ENCODE measurements at places on chromosomes 1 and 21. TPM values are rescaled to one million over a fixed set of nuclear protein-coding genes. Genes with fewer than 3 reads are reported as not detected.

- DNase-seq, result no peak
These were observed 109.9 kb downstream of the CASZ1 start for GRCh38 chr1:10686404-10687040.

GRCh38 chr1:6935361-6935883, 150.2 kb downstream of the CAMTA1 start:
- DNase-seq, result peak; percentile 74

DNA sequence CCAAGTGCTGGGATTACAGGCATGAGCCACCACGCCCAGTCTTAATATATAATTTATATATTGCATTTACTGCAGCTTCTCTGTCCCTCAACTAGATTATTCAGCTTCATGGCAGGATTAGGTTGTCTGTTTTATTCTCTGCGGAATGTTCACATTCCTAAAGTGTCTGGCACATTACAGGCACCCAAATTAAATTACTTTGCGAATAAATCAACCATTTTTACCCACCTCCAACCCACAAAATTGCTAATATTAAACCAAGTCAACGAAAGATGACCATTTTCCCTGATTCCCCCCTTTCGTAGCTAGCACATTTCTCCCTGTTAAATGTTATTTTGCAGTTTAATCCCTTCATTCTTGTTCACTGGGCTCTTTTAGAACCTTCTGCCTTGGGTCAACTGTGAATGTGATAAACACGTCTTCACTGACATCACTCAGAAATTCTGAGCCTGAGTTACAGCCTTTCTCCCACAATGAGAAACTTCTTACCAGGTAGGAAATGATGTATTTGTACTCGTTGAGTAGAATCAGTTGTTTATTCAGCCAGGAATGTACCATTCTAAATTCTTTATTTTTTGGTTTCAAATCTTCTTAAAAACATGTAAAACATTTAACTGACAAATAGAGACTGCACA, 35.9 kb downstream of the THAP3 start:
- DNase-seq, result no peak

- DNase-seq, result no peak
These were observed 12.1 kb downstream of the THRAP3 start for GRCh38 chr1:36236302-36236701.

DNA sequence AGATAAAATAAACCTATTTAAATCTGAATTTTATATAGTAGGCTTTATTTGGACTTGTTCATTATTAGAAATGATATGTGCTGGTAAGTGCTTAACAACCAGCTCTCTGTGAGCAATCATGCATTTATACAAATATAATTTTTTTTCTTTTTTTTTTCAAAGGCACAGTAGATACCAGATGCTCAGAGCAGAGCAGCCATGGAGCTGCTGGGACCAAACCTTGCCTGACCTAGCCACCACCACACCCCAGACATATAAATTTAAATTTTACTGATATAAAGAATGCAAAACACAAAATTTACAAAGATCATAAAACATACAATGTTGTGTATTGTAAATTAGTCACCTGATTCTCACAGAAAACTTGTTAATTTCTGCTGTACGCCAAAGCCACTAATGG, 290.6 kb downstream of the SDCCAG8 start:
- no peak for DNase-seq

- no peak for DNase-seq
These were observed 2.0 kb downstream of the VAV3 start for GRCh38 chr1:107963008-107963407.

GRCh38 chr1:53077599-53077965, 15.6 kb downstream of the PODN start:
- DNase-seq, result no peak

DNA sequence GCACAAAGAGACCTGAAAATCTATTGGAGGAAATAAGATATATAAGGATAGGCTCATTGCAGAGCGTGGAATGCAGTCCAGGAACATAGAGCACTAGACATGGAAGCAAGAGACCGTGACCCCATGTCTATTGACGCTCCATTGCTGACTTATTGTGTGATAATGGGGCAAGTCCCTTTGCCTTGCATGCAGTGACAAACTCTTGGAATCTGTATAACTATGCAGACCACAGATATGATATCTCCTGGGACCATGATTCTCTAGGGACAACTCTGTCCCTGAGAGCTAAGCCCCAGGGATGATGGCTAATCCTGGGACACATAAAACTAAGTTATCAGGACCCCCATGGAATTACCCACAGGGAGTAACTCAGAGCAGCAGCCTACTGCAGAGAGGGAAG, 73.1 kb upstream of the PRDX6 start:
- DNase-seq, result no peak

- DNase-seq, result no peak
These were observed 5.7 kb upstream of the TMEM240 start for GRCh38 chr1:1545946-1546737.

- DNase-seq, result no peak
These were observed 105.1 kb downstream of the LRIG2 start for GRCh38 chr1:113178106-113178505.

GRCh38 chr1:66331658-66332547, 202.1 kb upstream of the SGIP1 start:
- DNase-seq, result peak; percentile 88

DNA sequence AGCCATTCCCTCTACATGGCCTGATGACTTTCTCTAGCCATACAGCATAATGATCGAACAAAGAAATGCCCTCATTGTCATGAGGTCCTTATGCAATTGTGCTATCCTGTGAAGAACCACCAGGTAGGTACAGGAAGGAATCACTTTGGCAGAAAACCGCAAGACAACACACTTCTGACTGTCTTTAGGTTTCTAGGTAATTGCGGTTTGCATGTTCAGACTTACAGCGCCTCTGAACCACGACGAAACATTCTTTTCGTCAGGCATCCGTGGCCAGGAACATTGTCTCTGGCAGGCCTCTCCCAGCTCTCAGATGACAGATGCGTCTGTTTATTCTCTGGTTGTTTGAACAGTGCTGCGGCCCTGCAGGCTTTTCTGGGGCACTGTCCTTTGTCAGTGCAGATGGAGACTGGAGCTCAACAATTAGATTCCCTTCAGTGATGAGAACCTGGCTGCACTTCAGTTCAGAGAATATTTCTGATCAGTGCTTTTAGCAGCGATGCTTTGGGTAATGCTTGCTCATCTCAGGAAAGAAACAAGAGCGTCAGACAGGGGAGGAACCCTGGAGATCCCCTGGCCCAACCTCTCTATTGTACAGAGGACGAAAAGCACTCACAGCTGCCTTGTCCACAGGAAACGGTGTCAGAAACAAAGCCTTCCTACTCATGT, 63.4 kb downstream of the B3GALT5 start:
- no peak for DNase-seq

DNA sequence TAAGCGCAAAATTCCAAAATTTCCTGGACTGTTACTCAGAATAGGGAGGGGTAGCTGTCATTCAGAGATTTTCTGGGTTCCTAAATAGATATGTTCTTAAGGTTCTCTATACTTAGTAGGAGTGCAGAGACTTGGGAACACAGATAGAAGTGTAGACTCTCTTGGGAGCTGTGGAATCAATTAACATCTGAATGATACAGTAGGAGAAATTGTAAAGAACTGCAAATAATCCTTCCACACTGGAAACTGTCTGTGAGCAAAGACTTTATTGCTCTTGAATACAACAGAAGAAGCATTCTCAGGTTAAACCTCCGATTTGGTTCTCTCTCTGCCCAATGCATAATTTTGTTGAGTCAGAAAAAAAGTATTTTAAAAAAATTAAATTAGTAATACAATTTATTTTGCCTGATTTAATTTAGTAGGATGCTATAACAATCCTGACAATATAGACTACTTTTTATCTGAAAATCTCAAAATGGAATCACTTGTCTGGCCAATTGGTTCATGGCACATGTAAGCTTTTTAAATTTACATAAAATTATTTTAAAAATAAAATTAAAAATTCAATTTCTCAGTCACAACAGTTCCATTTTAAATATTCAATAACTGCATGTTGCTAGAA, 1754.3 kb downstream of the PLA2G4A start:
- no peak for DNase-seq

GRCh38 chr1:21550097-21550496, 40.9 kb downstream of the ALPL start:
- no peak for DNase-seq

DNA sequence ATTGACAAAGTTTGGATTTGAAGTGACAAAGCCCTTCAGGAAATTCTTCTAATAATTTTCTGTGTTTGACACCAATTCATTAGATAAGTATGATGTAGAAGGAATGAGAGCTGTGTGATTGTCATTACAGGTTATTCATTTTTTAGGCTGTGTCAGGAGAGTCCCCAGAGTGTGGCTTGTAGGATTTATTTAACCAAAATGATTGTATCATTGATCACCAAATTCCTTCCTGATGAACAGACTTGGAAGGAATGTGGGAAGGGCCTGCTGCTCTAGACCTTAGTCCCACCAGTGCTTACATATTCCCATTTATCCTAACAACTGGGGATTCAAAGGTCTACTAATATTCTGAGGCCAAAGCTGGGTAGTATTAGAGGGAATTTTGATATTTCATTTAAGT, 383.3 kb upstream of the KAZN start:
- DNase-seq, result no peak

DNA sequence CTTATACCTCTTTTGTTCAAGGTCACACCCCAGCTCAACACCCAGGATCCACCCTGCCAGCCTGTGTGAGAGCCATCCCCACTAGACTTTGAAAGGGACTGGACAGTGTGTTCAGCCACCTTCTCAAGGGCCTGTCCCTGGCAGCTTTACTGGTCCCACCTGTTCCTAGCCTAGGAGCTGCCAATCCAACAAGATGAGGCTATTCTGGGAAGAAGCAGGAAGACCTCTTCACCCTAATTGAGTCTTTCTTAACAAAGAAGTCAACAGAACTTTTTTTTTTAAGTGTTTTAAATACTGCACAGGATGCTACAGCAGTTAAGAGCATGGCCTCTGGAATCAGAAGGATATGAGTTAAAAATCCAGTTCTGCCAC, 95.8 kb upstream of the HOOK1 start:
- no peak for DNase-seq

The DYNLT4 gene
- total RNA-seq, result 1.4 TPM

The PEF1 gene
- 97.8 TPM for total RNA-seq

The ADGRL2 gene
- total RNA-seq, result 166 TPM

The SPATA45 gene
- total RNA-seq, result not detected

The GPR25 gene
- total RNA-seq, result not detected

The CYP4B1 gene
- total RNA-seq, result not detected

The SPOCD1 gene
- total RNA-seq, result 70.0 TPM

The TRIM67 gene
- total RNA-seq, result 0.58 TPM

The NHLH1 gene
- total RNA-seq, result 0.05 TPM

Measured in glomerular endothelial cell (primary cell).